Esophagus squamous epithelium (tissue), 5 donors: ENCODE measurements at places on chromosomes 3 and 15.

DNA sequence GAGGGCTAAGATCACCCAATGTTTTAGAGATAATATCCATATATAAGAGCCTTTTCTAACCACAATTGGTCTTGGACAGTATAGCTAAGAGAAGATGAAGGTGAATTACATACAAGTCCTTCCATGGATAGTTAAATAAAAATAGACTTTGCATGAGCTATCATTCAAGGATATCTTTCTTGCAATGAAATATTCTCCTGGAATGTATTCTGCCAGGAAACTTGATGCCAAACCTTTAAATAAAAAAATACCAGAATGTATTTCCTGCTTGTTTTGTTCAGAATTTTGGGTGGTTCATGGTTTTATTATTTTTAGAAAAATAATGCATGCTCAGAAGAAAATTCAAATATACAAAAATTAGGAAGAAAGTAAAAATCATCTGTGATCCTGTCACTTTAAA is 88.8 kb upstream of the PPIB start:
- DNase-seq, result no peak

DNA sequence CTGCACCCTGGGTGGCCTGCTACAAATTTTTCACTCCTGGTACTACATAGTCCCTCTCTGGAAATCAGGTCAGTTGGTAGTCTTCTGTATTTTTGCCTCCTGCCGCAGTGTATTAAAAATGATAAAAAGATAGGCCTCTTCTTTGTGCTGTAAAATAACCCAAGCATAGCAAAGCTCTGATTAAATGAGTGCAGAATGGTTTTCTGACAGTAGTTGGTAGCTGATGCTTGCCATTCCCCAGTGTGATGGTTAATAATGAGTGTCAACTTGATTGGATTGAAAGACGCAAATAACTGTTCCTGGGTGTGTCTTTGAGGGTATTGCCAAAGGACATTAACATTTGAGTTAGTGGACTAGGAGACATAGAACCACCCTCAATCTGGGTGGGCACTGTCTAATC is 264.4 kb upstream of the ZNF717 start:
- DNase-seq, result no peak

GRCh38 chr3:40340541-40341170 is 31.1 kb downstream of the EIF1B start:
- no peak for DNase-seq

DNA sequence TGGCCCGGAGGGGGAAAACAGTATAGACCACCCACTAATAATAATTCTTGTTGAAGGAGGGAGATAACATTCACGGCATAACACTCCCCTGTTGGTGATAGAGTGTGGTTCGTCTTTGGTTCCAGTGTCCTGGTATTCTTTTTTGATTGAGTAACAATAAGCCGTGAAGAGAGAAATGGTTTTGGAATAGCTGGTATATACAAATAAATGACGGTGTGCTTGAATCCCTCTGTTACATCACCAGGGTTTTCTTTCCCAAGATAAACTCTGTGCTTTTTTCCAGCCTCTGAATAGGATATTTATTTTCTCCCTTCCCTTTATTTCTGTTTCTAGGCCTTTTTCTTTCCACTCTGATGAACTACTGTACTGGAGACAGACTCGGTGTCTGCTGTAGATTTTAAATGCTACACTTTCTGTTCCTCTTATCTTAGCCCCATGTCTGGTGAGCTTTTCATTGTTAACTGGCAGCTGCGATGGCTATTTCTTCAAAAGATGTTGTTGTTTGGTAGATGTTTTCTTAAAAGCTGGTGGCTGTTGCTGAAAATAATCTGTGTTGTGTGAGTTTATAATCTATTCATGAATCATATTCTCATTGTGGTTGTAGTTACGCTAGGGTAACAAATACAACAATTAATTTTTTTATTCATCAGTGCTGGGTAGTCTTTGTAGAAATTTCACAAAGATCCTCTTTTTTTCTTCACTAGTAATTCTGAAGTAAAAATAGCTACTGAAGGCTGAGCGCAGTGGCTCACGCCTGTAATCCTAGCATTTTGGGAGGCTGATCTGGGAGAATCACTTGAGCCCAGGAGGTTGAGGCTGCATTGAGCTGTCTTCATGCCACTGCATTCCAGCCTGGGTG is 15.5 kb upstream of the SCAANT1 start:
- DNase-seq, result no peak

GRCh38 chr3:4695846-4696245 is 202.7 kb downstream of the ITPR1 start:
- no peak for DNase-seq

GRCh38 chr3:185793381-185793780 is 31.5 kb downstream of the IGF2BP2 start:
- DNase-seq, result no peak

DNA sequence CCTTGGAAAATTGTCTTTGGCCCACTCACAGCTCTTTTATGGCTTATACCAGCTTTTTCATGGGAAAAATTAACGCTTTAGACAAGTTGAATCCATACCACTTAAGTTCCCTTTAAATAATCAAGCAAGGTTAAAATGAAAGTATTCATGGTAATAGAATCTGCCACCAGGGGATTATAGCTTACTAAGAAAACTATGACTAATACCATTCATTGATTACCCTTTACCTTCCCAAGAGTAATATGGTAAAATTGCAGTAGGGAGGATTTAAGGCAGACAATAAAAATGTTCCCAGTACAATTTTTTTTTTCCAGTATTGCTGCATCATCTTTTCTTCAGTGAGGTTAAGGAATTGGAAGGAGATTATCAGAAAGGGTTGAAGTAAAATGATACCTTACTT is 641.1 kb upstream of the NAALADL2 start:
- DNase-seq, result no peak

DNA sequence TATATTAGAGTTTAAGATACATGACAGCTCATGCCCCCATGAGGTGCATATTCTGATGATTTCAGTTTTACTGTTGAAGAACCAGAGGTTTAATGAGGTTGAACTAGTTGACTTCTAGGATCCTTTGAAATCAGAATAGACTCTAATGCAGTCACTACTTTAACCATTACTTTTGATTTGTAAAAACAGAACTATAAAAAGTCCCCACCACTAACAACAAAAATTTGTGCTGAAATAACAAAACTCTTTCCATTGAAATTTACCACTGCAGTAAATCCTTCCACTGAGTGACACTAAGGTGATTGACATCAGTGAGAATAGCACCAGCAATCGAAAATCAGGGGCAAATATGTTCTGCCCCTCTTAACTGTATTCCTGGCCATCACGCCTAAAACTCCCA is 214.1 kb downstream of the SHQ1 start:
- no peak for DNase-seq

DNA sequence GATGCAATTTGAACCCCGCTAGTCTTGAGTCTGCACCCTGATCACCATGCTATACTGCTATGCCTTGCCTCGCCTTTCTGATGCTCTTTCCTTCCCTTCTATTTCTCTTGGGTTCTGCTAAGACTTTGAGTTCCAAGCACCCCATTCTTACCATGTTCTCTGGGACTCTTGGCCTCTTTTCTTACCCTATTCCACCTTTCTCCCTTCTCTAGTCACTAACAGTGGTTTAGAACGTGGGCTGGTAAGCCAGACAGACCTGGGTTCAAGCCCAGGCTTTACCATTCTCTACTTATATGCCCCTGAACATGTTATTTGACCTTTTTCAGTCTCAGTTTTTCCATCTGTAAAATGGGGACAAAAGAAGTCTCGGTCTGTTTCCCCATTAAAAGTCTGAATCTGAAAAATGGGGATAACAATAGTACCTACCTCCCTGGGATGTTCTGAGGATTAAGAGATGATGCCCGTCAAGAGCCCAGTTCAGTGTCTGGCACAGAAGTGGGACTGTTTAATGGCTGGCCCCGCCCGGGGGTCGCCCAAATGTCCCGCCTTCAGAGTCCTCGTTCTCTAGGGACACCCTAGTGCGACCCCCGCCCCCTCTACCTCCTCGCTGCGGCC is 376 bp downstream of the TADA3 start:
- DNase-seq, result no peak

- DNase-seq, result no peak
These were observed 23.1 kb upstream of the RNU6-1 start for GRCh38 chr15:67862750-67863441.

DNA sequence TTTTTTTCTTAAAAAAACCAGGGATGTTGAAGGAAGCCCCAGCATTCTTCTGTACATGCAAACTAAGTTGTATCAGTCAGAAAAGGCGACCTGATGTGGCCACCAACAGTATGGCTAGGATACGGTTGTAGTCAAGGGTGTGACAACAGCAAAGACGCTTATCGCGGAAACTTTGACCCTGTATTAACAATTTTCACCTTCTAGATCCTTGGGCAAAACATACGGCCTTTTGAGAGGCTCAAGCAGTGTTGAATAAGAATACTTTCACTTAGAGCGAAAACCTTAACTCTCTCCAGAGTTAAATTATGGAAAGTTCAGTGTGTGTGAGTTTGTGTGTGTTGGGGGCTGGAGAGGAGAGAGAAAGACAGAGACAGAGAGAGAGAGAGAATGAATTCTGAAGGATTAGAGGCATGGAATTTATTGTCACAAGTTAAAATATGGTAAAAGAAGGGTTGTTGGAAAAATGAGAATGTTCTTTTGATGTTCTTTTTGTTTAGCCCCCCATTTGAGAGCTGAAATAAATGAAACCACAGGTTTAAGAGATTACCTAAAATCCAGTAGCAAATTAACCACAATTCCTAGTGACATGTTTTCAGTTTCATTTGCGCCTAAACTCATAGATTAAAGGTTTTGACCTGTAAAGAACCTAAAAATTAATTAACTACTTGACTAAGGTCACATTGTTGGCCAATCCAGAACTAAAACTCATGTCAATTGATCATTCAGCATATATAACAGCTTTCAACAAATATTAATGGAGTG is 9.2 kb downstream of the ALCAM start:
- DNase-seq, result no peak

DNA sequence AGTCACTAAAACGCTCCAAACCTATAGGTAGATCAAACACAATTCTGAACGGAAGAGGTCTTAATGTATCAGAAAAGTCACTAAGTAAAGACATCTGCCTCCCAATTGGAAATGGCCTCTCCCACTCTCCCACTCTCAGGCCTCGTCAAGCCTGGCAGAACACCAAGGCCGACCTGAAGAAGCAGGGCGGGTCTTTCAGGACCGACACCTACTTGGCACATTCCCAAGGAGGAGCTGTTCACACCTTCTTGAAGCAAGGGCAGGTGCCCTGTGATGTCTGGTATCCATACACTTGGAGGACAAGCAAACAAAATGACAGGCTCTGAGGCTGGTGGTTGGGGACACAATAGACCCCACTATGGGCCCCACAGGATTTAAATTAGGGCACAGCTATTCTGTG is 30.0 kb downstream of the XXYLT1 start:
- no peak for DNase-seq

DNA sequence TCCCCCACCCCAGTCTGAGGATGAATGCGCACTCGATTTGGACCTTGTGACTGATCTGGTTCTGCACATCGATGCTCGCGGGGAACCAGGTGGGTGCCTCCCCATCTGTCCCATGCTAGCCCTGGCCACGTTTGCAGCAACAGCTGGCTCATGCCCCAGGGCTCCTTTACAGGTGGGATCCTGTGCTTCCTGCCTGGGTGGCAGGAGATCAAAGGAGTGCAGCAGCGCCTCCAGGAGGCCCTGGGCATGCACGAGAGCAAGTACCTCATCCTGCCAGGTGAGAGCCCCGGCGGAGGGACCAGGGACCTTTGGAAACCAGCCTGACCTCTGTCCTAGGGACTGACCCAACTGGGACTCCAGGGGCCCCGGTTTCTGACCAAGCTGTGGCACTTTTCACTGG is 44.3 kb downstream of the DHX30 start:
- DNase-seq, result no peak

DNA sequence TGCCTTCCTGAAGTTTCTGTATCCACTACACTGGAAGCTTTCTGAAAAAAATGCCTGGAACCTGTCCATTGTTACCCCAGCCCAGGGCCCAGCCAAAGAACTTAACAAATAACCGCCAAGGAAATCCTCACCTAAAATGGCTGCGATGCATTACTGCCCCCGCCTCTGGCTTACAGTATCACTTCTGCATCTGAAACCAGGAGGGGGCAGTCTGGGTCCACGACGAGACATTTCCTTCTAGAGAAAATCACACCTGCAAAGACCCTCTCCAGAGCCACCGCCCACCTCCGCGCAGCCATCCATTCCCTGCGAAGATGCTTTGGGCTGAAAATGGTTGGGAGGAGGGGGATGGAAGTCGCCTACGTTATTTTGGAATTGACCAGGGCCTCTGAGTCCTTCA is 22.4 kb upstream of the CELF6 start:
- no peak for DNase-seq

DNA sequence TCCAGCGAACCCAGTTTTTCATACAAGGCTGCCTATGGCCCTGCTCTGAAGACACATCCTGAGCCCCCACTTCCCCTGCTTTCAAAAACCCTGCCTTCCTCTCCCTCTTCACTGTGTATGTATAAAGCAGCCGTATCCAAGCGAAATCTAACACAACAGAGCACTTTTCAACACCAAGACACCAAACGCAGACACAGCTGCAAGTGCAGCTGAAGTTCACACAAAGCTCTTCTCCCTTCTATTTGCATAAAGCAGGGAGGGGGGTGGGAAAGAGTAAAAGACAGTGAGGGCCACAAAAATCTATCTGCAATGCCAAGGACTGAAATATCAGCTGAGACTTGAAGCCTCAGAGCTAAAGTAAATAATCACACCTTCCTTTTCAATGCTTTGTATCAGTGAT is 35.1 kb upstream of the CSPG5 start:
- no peak for DNase-seq

GRCh38 chr3:184231671-184232070 is 2.3 kb downstream of the VWA5B2 start:
- DNase-seq, result no peak

DNA sequence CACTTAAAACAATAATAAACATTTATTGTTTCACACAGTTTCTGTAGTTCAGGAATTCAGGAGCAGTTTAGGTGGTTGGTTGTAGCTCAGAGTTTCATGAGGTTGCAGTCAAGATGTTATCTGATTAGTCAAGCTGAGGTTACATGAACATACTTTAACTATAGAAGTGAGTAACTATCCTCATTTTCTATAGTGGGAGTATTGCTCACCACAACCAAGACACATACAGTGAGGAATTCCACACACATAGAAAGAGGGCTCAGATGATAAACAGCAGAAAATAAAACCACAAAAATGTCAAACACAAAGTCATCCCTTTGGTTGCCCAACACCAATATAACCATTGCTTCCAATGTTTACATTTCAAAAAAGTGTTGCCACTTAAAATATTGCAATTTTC is 13.6 kb downstream of the SCN11A start:
- no peak for DNase-seq

- DNase-seq, result no peak
These were observed 57.4 kb downstream of the BSN start for GRCh38 chr3:49611719-49612118.

- DNase-seq, result no peak
These were observed 633.4 kb downstream of the EPHA3 start for GRCh38 chr3:89740881-89741177.

- DNase-seq, result no peak
These were observed 472.9 kb upstream of the SEMA6D start for GRCh38 chr15:47244361-47244760.

GRCh38 chr3:197137751-197138150 is 108.1 kb upstream of the MELTF start:
- DNase-seq, result no peak
